IPS DF 6.9 (cell line): ENCODE measurements at places on chromosomes 3 and 15.

GRCh38 chr3:78875851-78876250 lies 891.9 kb downstream of the ROBO1 start:
- no peak for DNase-seq

GRCh38 chr15:70181626-70182255 lies 84.0 kb upstream of the TLE3 start:
- no peak for DNase-seq

DNA sequence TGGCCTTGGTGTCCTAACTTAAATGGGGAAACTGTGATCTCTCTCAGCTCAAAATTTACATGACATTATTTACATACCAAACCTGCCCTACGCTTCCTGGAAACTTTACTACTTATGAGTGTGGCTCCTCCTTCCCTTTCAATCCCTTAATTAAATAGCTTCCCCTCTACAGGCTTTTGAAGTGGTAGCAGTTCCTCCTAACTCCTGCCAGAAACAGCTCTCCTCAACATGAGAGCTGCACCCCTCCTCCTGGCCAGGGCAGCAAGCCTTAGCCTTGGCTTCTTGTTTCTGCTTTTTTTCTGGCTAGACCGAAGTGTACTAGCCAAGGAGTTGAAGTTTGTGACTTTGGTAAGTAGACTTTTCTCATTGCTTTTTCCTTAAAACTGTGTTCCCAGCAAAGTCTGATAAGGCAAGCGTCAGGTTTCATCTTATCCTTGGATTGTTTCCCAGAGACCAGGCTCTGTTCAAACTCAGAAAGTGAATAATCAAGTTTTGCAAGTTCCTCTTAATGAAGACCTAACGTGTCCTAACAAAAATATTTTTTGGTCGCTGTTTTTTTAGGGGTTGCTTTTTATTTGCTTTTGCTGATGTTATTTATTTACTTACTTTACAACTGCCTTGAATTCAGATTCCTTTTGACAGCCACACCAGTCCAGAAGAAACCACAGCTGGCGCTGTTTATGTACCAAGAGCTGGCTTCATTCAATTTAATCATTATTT lies at the start of gene ACP3:
Gene ACP3 (plus strand): TSS at position 179 of the 720 bp plus-strand sequence. CDS start 50 bp downstream, at position 229.
- peak; percentile 27 for DNase-seq

- no peak for DNase-seq
Observed at GRCh38 chr15:59933607-59934006, 70.5 kb upstream of the FOXB1 start.

GRCh38 chr3:195259154-195259474 lies 11.8 kb downstream of the XXYLT1 start:
- no peak for DNase-seq

DNA sequence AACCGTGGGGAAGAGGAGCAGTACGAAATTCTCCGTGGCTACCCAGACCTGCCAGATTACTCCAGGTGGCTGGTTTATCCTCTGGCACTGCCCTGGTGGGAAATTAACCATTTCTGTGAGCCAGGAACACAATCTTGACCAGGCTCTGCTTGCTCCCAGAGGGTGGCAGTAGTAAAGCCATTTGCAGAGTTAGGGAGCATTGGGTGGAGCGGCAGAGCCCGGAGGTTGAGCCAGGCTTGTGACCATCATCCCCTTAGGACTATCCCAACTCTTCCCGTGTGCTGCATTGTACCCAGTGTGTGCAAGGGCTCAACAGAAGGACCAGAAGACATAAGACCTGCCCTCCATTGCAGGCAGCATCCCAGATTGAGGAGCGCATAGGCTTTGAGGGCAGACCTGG lies 5.3 kb downstream of the KNG1 start:
- peak; percentile 22 for DNase-seq

GRCh38 chr3:129260606-129261005 lies 11.2 kb downstream of the COPG1 start:
- DNase-seq, result no peak

- no peak for DNase-seq
Observed at GRCh38 chr3:33122991-33123390, 9.2 kb downstream of the CRTAP start.
